ENCODE measurements at places on chromosomes 12 and 14.

- no peaks in the 10 kb centered on the region for H3K36me3 ChIP-seq
- H3K4me1 ChIP-seq: no peaks in the 10 kb centered on the region
- DNase-seq: no peak
- H3K27me3 ChIP-seq: no peaks in the 10 kb centered on the region
Observed at GRCh38 chr14:86124328-86124727, 594.4 kb downstream of the FLRT2 start.

GRCh38 chr14:102150744-102151143 lies 11.0 kb downstream of the WDR20 start:
- H3K4me1 ChIP-seq: peaks cover 4% of the 10 kb centered on the region
- no peak for DNase-seq
- H3K4me3 ChIP-seq: no peak overlapping the region
- H3K27me3 ChIP-seq: no peaks in the 10 kb centered on the region

DNA sequence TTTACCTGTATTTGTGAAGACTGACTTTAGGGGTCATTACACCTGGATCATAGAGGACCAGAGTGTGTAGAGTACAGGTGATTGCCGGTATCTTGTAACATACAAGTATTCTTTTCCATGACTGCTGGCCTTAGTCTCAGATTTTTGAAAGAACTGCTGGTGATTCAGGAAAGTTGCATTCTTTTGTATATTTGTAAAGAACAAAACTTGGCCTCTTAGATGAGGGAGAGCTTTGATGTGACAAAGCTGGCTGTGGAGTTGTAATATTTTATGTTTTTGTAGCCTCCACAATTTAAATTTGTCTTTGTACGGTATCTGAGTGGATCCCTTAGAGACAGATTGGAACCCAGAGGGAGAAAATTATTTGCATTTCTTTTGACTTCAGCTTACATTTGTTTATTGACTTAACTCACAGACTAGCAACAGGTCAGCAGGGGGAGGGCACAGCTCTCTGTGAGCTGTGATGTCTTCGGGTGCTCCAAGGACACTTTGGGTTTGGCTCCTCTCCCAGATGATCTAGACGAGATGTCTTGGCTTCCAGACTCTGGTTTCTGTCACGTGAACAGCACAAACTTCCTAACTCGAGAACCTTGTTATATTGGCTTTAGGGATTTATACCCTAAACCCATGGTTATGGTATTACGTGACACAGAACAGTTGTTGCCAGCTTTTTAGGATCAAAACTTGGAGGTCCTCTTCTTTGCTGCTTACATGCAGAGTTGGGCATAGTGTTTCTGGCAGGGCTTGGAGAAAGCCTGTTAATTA lies 65.9 kb downstream of the DAAM1 start:
- peaks cover 35% of the 10 kb centered on the region for H3K4me1 ChIP-seq
- no peaks in the 10 kb centered on the region for H3K27me3 ChIP-seq
- no peak overlapping the region for H3K4me3 ChIP-seq
- no peak for DNase-seq
- H3K36me3 ChIP-seq: no peaks in the 10 kb centered on the region

DNA sequence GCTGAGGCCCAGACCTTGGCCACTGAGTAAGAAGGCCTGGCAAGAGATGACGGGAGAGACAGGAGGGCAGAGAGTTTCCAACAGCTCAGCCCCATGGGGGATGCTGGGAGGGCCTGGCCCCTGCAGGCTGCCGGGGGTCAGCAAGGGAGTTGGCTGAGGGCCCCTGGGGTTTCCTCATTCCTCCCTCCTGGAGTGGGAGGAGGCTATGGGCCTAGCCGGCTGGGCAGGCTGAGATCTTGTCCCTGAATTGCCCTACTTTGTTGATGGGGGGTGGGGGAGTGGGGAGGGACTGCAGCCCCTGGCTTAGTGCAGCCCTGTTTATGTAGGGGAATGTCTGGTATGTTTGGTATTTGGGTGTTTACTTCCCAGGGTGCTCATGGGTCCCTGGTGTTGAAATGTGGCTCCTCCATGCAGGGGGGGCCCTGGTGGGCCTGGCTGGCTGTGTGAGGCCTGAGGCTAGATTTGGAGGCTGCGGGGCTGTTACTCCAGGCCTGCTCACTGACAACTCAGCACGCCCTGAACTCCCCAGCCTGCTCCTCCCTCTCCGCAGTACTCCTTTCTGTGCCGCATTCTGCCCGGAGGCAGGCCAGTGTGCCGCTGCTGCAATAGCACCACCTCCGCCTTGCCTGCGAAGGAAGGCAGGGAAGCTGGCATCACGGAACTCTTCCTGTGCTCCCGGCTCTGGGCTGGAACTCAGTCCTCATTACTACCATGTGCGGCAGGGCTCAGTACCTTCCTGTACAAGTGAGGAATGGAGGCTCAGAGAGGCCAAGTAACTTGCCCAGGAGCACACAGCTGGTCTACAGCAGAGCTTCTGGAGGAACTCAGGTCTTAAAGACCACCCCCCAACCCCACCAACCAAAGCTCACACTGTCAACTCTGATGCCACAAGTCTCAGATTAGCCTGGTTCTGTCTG lies 25.3 kb downstream of the JDP2 start:
- peak overlapping the region; percentile 99 for H3K27ac ChIP-seq
- peak; percentile 90 for DNase-seq
- H3K27me3 ChIP-seq: no peaks in the 10 kb centered on the region
- H3K36me3 ChIP-seq: no peaks in the 10 kb centered on the region
- H3K4me3 ChIP-seq: no peak overlapping the region

DNA sequence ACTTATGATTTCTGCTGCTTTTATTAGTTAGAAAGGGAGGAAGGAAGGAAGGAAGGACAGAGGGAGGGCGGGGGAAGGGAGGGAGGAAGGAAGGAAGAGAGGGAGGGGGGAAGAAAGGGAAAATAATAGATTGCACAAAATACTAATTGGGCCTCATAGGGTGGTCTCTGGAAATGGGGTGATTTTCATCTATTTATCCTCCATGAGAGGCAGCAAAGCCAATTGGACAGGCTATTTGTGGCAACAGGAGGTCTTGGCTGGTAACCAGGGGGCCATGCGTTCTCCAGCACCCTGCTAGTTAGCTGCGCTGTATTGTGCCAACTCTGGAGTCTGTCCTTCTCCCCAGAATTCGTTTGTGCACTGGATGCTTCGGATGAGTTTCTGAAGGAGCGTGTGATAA lies 24.1 kb upstream of the PAPOLA start:
- H3K27ac ChIP-seq: no peak overlapping the region
- DNase-seq: no peak
- no peaks in the 10 kb centered on the region for H3K4me1 ChIP-seq
- H3K4me3 ChIP-seq: no peak overlapping the region
- no peaks in the 10 kb centered on the region for H3K36me3 ChIP-seq

DNA sequence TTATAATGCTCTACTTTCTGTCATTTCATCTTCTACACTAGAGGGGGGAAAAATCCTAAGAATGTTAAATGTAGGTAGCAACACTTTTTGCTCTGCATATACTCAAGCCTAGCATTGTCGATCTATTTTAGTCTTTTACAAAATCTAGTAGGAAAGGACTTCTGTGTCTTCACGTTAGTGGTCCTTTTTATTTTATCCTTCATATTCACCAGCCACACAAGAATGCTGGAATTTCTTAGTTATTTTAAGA lies 253.0 kb upstream of the FLRT2 start:
- no peaks in the 10 kb centered on the region for H3K27me3 ChIP-seq
- no peaks in the 10 kb centered on the region for H3K4me1 ChIP-seq
- H3K4me3 ChIP-seq: no peak overlapping the region
- DNase-seq: no peak
- H3K36me3 ChIP-seq: no peaks in the 10 kb centered on the region
- no peak overlapping the region for H3K27ac ChIP-seq
